ENCODE measurements at places on chromosomes 11 and 22. TPM values are rescaled to one million over a fixed set of nuclear protein-coding genes. Genes with fewer than 3 reads are reported as not detected.

DNA sequence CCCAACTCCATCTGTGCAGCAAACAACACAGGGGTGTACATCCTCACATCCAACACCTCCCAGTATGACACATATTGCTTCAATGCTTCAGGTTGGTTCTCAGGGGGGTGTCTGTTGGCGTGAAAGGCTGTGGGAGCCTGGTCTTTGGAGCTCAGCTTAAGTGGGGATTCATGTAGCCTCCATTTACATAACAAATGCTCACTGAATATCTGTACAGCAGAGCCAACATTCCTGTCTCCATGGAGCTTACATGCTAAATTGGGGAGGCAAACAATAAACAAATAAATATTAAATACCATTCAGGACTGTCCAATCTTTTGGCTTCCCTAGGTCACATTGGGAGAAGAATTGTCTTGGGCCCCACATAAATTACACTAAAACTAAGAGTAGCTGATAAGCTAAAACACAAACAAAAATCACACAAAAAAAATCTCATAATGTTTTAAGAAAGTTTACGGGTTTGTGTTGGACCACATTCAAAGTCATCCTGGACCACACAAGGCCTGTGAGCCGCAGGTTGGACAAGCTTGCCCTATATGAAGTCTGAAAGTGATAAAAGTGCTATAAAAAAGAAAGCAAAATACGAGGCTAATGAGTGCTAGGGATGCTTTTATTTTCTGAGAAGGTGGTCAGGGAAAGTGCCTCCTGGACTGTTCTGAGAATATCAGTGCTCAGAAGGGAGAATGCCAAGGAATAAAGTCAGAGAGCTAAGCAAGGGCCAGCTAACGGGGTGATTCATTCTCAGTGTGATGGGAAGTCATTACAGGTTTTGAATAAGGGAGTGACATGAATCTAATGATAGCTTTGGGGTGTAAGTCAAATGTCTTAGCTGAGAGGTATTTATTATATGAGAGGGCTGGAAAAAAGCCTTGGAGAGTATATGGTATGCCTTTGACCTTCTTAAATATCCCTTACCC lies 41.6 kb downstream of the CD44 start:
- no peak for DNase-seq
- H3K4me1 ChIP-seq: peaks cover 10% of the 10 kb centered on the region
- no peak overlapping the region for H3K27ac ChIP-seq
- no peak overlapping the region for H3K4me3 ChIP-seq

DNA sequence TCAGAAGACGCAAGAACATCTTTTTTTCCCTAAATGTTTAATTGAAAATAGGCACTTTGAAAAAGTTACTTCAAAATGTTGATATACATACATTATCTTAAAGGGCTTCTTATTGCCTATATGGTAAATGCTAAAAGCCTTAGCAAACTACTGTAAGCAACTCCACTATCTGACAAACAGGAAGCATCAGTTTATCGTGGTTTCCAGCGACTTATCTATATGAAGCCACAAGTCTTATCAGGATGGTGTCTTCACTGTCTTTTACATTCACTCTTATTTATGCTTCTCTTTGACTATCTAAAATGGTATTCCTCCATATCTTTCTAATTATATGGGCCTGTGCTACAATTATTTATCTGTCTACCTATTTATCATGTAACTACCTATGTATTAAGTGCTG lies 2091.9 kb downstream of the LRRC4C start:
- no peak overlapping the region for H3K27ac ChIP-seq
- H3K36me3 ChIP-seq: no peaks in the 10 kb centered on the region
- H3K4me3 ChIP-seq: no peak overlapping the region
- no peak for DNase-seq

DNA sequence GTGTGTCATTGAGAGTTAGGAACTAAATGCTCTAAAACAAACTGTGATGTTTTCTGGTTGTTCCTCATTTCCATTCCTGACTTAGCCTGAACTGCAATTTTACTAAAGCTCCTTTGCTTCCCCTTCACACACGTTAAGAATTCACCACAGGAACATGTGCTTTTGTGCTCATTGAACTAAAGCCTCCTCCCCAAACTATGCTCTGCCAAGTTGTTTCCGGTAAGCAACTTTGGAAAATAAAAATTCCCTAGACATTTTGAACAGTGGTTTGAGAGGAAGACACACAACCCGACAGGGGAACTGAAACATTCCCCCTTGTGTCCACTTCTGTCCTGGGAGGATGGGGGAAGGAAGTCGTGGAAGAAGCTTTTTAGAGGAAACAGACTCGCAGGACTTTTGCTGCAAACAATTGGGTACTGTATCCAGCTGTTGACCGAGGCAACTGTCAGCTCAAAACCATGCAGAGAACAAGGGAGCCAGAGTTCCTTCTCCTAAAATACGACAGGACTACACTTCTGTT lies 66.9 kb downstream of the GAB2 start:
- DNase-seq: peak; percentile 26
- H3K27me3 ChIP-seq: no peaks in the 10 kb centered on the region
- H3K27ac ChIP-seq: peak overlapping the region; percentile 71
- no peaks in the 10 kb centered on the region for H3K36me3 ChIP-seq
- peaks cover 29% of the 10 kb centered on the region for H3K4me1 ChIP-seq

GRCh38 chr22:46726986-46727317 lies 11.1 kb downstream of the CERK start:
- peaks cover 13% of the 10 kb centered on the region for H3K36me3 ChIP-seq
- H3K4me1 ChIP-seq: peaks cover 12% of the 10 kb centered on the region
- H3K27ac ChIP-seq: no peak overlapping the region
- peak; percentile 28 for DNase-seq
- H3K27me3 ChIP-seq: no peaks in the 10 kb centered on the region

GRCh38 chr11:96338910-96339705 lies 3.9 kb downstream of the MAML2 start:
- H3K27ac ChIP-seq: peak overlapping the region; percentile 80
- H3K4me1 ChIP-seq: peaks cover 11% of the 10 kb centered on the region
- H3K4me3 ChIP-seq: peak overlapping the region; percentile 100

- DNase-seq: no peak
- H3K36me3 ChIP-seq: peaks cover 3% of the 10 kb centered on the region
- H3K4me1 ChIP-seq: peaks cover 13% of the 10 kb centered on the region
- H3K27me3 ChIP-seq: no peaks in the 10 kb centered on the region
Measured at GRCh38 chr22:26576026-26576680, 13.8 kb downstream of the TPST2 start.

- no peaks in the 10 kb centered on the region for H3K27me3 ChIP-seq
- no peak for DNase-seq
- H3K4me3 ChIP-seq: no peak overlapping the region
Measured at GRCh38 chr11:63944987-63945386, 6.2 kb downstream of the NAA40 start.

DNA sequence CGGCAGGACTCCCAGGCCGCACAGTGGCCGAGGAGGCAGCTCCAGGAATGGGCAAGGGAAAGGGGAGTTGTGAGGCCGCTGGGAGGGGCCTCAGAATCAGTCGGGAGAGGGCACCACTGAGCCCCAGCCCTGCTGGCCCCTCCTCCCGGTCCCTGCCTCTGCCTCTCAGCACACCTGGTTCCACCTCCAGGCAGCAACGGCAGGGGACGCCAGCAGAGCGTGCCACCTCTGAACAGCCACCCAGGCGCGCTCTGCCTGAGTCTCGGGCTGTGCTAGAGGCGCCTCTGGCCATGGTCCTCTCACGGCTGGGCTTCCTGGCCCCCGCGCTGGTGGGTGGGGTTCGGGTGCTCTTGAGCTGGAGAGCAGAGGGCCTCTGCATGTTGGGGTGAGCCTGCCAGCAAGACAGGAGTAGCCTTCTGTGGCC lies 33.0 kb downstream of the MOB2 start:
- H3K36me3 ChIP-seq: no peaks in the 10 kb centered on the region
- H3K4me3 ChIP-seq: no peak overlapping the region
- peak; percentile 2 for DNase-seq
- no peak overlapping the region for H3K27ac ChIP-seq

GRCh38 chr22:25053153-25053805 lies 100.8 kb downstream of the KIAA1671 start:
- no peaks in the 10 kb centered on the region for H3K27me3 ChIP-seq
- H3K4me1 ChIP-seq: no peaks in the 10 kb centered on the region
- H3K36me3 ChIP-seq: no peaks in the 10 kb centered on the region
- DNase-seq: no peak

Gene FLRT1
- total RNA-seq: not detected

Gene FAM180B
- total RNA-seq: not detected

Gene HTR3A
- not detected for total RNA-seq

Gene ASCL2
- not detected for total RNA-seq

Gene APOL4
- total RNA-seq: 0.13 TPM

Gene SCGB2A2
- total RNA-seq: not detected

Gene EFCAB6
- total RNA-seq: 0.36 TPM
